Bronchial smooth muscle cell (primary cell): ENCODE measurements at places on chromosomes 1 and 21. TPM values are rescaled to one million over a fixed set of nuclear protein-coding genes. Genes with fewer than 3 reads are reported as not detected.

Gene TNFSF18
- total RNA-seq = not detected in 2 replicates

Gene HAPLN2
- total RNA-seq = 0.16 TPM in 1 of 2 replicates, not detected in the other

Gene LAMB3
- total RNA-seq = 27.0 and 32.5 TPM in 2 replicates

Gene SPRR5
- not detected in 2 replicates for total RNA-seq

Gene ERO1B
- total RNA-seq = 0.63 and 1.0 TPM in 2 replicates

Gene KCNA3
- 0.16 and 0.26 TPM in 2 replicates for total RNA-seq

Gene KRTAP7-1
- not detected in 2 replicates for total RNA-seq

Gene MTMR11
- total RNA-seq = 9.1 TPM in 2 replicates

Gene TMEM35B
- 18.4 and 27.5 TPM in 2 replicates for total RNA-seq

Gene ILDR2
- not detected in 2 replicates for total RNA-seq

Gene HSPB7
- total RNA-seq = 0.47 and 2.9 TPM in 2 replicates

Gene CLCNKB
- 0.17 TPM in 1 of 2 replicates, not detected in the other for total RNA-seq

Gene PSEN2
- total RNA-seq = 13.5 and 20.6 TPM in 2 replicates

Gene SLX9
- 11.4 and 14.0 TPM in 2 replicates for total RNA-seq

Gene OR10J1
- not detected in 2 replicates for total RNA-seq

Gene TMEM125
- not detected in 2 replicates for total RNA-seq

Gene POU3F1
- 0.16 and 0.17 TPM in 2 replicates for total RNA-seq

Gene FRRS1
- total RNA-seq = 67.6 and 77.8 TPM in 2 replicates

Gene MIS18A
- total RNA-seq = 4.7 and 8.0 TPM in 2 replicates

Gene CA6
- total RNA-seq = not detected in 2 replicates

Gene FASLG
- total RNA-seq = not detected in 2 replicates

Gene SPRR2F
- not detected in 2 replicates for total RNA-seq

Gene HCRTR1
- not detected in 2 replicates for total RNA-seq

Gene TSPAN2
- not detected in 2 replicates for total RNA-seq
